GM19239 (cell line): ENCODE measurements at places on chromosomes 1 and 21.
A peak's percentile ranks its signal among the peaks of the same experiment; 100 is the strongest.

- DNase-seq: no peak
These were observed 106.7 kb downstream of the SETD4 start for GRCh38 chr21:35953597-35953996.

- no peak for DNase-seq
These were observed 1.1 kb downstream of the SERBP1 start for GRCh38 chr1:67429011-67429527.

DNA sequence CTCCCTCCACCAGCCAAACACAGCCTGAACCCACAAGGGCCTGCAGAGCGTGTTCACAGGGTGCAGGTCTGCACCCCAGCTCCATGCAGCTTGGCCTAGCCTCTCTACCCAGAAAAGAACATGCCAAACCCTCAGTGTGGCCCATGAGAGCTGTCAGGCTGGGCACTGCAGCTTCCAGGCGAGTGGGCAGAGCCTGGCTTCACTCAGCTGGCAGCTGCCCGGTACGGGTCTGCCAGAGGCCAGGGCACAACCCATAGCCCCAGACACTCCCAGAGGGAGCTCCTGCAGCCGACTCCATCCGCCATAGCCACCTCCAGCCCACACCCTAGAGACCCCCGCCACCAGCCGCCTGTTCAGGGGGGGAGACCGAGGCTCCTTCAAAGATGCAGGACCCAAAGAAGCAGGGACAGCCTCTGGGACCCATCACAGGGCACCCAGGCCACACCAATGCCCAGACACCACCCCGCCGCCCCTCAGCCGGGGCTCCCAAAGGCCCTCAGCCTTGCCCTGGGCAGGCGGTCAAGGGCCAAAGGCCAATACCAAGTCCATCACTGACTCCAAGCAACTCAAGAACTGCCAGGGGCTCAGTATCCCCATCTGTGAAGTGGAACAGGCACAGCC lies 42.4 kb downstream of the MEGF6 start:
- DNase-seq: no peak

DNA sequence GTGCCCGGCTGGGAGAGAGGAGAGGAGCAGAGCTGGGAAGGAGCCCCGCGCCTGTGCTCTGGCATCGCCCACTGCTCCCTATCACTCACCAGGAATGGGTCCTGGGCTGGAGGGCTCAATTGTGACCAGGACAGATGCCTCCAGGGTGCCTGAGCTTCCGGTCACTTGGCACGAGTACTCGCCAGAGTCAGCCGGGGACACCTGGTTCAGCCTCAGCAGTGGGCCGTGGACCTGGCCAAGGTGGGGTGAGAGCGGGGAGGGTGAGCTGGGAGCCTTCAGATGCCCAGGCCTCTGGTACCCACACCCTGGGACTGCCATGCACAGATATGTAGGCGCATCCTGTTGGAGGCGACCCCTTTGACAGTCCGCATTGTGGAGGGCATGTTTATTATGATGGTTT lies 31.1 kb downstream of the LDLRAD2 start:
- no peak for DNase-seq

GRCh38 chr1:118217141-118217838 lies 32.3 kb upstream of the SPAG17 start:
- no peak for DNase-seq

- DNase-seq: peak; percentile 50
These were observed 22.9 kb upstream of the NDC1 start for GRCh38 chr1:53860967-53861411.

DNA sequence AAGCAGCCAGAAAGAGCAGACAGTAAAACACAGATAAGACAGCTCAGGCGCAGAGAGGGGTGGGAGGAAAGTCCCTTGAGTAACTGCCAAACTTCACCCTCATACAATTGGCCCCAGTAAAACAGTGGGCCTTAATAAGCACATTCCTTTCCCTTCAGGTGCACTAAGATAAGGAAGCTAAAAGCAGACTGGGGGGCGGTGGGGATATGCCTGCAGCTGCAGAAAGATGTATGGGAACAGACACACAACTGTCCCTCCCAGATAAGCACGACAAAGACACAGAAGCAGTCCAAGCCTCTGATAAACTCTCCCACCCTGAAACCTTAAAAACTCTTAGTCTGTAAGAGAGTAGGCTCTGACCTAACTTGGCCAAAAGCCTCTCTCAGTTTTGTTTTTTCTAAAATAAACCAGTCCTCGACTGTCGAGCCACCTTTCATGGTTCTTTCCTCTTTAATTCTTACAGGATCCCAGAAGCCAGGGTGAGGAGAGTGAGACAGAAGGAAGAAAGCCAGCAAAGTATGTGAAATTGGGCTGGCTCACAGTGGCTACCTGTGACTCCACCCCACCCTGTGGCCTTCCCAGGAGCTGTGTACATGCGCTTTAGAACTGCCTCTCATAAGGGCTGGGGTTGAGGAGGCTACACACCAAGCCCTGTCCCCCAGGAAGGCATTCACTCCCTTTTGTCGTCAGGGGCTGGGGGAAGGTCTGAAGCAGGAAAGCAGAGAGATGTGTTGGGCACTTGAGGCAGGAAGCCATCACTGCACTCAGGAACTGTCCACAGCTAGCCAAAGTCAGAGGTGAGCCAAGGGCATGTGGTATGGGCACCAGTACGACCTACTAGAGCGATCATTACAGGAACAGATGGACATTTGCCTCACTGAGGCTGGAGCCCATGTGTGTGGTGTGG lies 4.6 kb downstream of the PGLYRP4 start:
- DNase-seq: no peak

DNA sequence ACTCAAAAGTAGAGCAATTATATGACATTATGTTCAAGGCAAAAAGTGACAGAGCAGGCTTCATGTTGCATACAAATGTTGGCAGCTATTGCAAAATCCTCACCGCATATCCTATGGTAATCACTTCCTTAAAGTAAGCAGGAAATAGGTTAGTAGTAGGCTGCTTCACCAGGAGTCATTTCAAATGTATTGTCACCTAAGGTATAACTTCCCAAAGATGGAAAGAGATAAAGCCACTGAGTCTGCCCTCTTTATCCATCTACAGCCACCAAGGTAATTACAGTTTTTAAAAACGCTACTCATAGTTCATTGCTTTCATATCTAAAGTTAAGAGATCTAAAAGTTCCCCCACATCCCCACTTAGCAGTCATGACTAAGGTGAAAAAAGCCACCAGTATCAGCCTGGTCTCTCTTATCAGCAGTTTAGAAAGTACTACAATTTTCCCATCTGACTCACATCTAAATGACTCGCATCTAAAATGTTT lies 31.6 kb upstream of the UBE2U start:
- DNase-seq: no peak

GRCh38 chr1:32775640-32776337 lies 41.4 kb downstream of the YARS1 start:
- no peak for DNase-seq

DNA sequence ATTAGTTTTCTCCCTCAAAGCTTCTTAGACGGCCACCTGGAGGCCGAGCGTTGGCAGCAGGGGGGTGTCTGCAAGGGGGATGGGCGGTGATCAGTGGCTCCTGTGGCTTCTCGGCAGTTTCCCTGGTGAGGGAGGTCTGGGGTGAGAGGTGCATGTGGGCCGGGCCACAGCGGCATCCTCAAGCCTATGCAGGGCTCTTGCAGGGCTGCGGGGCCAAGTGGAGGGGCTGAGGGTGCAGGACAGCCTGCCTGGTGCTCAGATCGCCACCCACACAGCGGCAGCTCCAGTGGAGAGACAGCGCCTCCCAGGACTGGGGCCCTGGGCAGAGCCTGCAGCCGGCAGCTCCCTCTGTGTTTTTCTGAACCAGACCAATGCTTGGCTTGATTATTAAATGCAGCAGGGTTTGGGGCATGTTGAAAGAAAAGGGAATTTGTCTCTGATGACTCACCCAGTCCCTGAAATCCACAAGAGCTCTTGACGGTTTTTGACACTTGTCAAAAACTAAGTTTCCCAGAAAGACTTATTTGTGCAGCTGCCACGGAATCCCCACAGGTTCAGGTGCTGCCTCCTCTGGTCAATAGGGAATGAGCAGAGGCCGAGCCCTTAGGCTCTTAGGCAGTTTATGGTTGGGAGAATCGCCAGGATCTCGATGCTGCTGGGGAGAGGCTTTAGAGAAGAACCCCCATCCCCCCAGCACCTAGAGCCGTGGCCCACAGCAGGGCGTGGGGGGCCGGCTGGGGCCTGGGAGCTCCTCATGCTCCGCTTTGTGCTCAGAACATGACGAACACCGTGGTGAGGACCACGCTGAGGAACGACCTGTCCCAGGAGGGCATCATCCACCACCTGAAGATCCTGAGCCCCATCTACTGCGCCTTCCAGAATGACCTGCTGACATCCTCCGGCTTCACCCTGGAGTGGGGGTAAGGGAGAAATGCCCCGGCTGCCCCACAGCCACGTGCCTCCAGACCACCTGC lies 54.7 kb downstream of the UMODL1 start:
- no peak for DNase-seq

DNA sequence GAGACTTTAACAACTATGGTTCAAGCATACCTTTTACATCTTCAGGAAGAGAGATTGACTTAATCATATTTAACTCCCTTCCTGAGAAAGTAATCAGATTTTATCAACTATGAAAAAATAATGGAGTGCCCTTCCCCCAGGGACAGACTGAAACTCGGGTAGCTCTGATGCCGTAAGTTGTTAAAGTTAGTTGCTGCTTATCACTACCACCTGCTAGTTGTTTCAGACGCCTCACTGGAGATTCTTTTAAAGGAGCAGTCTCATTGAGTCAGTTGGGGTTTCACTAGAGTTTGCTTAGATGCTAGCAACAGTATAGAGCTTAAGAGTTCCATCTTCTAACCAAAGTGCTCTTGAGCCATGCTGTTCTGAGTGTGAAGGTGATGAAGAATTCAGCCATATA lies 17.0 kb upstream of the TRAF5 start:
- DNase-seq: no peak

DNA sequence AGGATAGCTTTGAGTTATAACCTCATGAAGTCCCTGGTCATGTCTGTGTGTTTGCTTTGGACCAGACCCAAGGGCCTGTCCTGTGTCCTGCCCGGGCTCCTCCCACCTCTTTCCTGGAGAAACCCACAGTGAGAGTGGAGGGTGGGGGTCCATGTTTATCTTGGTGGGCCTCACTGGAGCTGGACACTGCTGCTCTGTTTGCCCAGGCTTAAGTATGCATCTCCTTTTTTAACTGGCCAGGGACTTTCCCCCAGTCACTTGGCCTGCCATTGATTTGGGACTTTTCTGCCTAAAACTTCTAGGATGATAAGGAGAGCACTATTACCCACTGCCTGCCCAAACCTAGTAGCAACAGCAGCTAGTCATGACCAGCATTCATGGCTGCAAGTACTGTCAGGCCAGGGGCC lies 49.8 kb downstream of the DDR2 start:
- no peak for DNase-seq

DNA sequence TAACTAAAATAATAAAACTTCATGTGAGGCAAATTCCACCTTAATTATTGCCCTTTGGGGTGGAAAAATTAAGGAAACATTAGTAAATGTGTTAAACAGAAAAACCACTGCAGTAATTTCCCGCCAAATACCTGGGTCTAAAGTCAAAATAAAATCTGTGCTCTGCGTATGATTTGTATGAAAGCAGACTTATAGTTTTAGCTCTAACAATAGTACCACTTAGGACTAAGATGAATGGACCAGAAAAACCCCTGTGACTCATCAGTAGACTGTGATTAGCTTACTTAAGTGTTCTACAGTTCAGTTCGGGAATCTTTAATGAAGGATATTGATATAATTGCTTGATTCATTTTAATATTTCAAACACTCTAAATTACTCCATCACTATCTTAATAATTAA lies 23.3 kb upstream of the C1orf105 start:
- no peak for DNase-seq

DNA sequence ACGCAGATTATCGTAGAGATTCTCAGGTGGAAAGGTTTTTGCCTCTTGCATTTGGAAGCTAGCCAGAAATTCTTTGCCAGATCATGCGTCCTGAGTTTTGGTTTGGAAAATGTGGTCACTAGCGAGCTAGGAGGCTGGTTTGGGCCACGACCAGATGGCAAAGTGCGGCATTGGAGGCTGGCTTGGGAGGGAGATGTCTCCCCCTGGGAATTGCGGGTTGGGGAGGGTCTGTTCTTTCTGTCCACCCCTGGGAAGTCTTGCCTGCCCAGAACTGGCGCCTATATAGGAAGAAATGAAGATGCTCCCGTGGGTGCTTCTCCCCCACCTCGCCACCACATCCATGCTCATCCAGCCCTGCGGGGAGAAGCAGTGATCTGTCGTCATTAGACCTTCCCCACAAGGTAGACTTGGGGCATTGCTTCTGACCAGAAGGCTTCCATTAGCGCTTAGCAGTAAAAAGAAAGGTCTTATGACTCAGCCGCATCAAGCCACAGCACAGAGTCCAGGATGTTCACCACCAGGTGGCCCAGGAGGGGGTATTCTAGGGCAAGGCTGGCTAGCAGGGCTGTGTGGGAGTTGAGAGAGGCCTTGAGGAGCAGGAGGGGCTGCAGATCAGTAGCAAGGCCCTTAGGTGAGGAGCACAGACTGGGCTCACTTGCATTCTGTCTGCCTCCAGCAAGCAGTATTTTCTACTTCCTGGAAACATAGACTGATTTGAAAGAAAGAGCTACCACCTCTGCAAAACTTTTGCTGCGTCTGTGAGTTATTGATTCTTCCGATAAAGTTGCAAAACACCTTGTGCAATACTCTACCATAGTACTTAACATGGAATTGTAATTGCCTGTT lies 1.5 kb upstream of the PTP4A2 start:
- peak; percentile 54 for DNase-seq

DNA sequence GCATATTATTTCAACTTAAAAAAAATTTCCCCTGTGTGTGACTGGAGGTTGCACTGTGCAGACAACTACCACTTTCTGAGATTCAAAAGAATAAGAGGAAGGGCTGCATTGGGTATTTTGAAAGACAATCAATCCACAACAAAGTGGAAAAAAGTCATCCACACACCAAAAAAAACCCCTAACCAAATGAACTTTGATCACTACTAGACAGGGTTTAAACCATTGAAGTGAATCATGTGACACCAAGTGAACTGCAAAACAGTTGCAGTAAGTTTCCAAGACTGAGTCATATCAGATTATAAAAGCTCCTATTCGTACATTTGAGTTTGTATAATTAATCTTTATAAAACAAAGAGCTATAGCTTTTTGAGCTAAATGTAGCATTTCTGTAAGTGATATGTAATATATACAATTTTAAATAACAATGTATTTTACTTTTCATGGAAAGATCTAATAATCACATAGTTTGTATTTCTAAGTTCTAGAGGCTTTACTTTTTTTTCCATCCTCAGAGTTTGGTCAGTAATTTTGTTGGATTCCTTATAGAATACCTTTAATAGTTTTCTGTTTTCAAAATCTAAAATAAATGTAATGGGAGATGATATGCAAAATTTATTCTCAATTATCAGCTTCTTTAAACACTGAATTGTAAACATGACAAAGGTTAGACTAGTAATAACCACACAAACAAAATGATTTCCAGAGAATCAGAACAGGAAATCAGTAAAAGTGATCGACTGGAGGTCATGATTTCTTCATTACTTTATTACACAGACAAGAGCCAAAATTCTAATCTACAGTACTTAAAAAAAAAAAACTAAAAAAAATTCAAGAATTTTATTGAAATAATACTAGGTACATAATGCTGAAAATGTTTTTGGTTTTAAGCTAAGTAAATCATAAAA lies 50.5 kb upstream of the GFI1 start:
- peak; percentile 26 for DNase-seq
